ENCODE measurements at places on chromosomes 1 and 21. TPM values are rescaled to one million over a fixed set of nuclear protein-coding genes. Genes with fewer than 3 reads are reported as not detected.

DCDC2B gene
- total RNA-seq = not detected

SPRR5 gene
- not detected for total RNA-seq

LYPLA2 gene
- total RNA-seq = 28.3 TPM

KCNN3 gene
- under 0.01 TPM for total RNA-seq

CDCP2 gene
- total RNA-seq = not detected

PTGS2 gene
- 3.3 TPM for total RNA-seq

NHLH2 gene
- total RNA-seq = not detected

SH3BGR gene
- 1.4 TPM for total RNA-seq

KCNA2 gene
- total RNA-seq = not detected

SH2D5 gene
- total RNA-seq = 1.8 TPM

RGS13 gene
- not detected for total RNA-seq

IL10 gene
- not detected for total RNA-seq

ETV3L gene
- not detected for total RNA-seq

DSTYK gene
- 16.5 TPM for total RNA-seq

AGMAT gene
- total RNA-seq = 2.2 TPM

KRTAP7-1 gene
- total RNA-seq = not detected

C4BPA gene
- total RNA-seq = not detected

CFHR2 gene
- total RNA-seq = not detected

SH2D2A gene
- total RNA-seq = 0.29 TPM

SAMD13 gene
- total RNA-seq = under 0.01 TPM

ATP1A2 gene
- total RNA-seq = 0.72 TPM

GRIK3 gene
- not detected for total RNA-seq

GTF2B gene
- 34.2 TPM for total RNA-seq

SLC44A5 gene
- 0.36 TPM for total RNA-seq

NHLH1 gene
- under 0.01 TPM for total RNA-seq

VSIG8 gene
- not detected for total RNA-seq

PGD gene
- 136 TPM for total RNA-seq

B4GALT3 gene
- 18.5 TPM for total RNA-seq

EFCAB14 gene
- 63.7 TPM for total RNA-seq

MMP23B gene
- 0.59 TPM for total RNA-seq

LYSMD1 gene
- total RNA-seq = 10.6 TPM

OLFML3 gene
- 418 TPM for total RNA-seq

UBE2U gene
- not detected for total RNA-seq

RAB3B gene
- 14.5 TPM for total RNA-seq

CD1B gene
- total RNA-seq = not detected

SLC1A7 gene
- total RNA-seq = under 0.01 TPM

TMEM79 gene
- 0.88 TPM for total RNA-seq

MFAP2 gene
- 72.2 TPM for total RNA-seq

CLCNKB gene
- 0.29 TPM for total RNA-seq

TSACC gene
- not detected for total RNA-seq

CATSPER4 gene
- not detected for total RNA-seq

PTGFRN gene
- total RNA-seq = 52.7 TPM

NIBAN1 gene
- 53.6 TPM for total RNA-seq

GCSAML gene
- not detected for total RNA-seq

GALE gene
- 13.4 TPM for total RNA-seq

HSD3B1 gene
- total RNA-seq = not detected

RGS7 gene
- total RNA-seq = 0.59 TPM

HSD11B1 gene
- 1.8 TPM for total RNA-seq

USP24 gene
- 40.7 TPM for total RNA-seq

ANGPTL1 gene
- total RNA-seq = 12.1 TPM

TAS1R1 gene
- total RNA-seq = 0.29 TPM

PRKAA2 gene
- total RNA-seq = 0.88 TPM

ANKRD34A gene
- 0.59 TPM for total RNA-seq

MRPS15 gene
- total RNA-seq = 77.2 TPM

NPPA gene
- total RNA-seq = not detected

RPTN gene
- 0.36 TPM for total RNA-seq

MYOC gene
- not detected for total RNA-seq

CHRM3 gene
- total RNA-seq = 0.29 TPM

UBASH3A gene
- total RNA-seq = not detected

Data from osteoblast (primary cell).